ENCODE measurements at places on chromosomes 2 and 18.

DNA sequence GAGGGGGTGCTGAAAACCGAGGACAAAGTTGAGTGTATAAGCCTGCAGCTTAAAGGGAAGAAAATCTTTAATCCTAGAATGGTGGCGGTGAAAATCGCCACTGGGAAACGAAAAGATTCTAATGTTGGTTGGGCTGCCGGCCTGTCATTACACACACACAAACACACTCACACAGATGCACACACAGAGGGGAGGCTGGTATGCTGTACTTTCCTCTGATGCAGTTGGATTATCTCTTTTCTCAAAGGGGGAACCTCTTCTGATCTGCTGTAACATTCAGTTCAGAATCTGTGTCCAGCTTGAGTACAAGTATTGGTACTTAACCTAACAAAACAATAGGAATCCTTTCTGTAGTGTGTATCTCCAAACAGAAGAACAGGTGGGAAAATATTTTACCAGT lies 39.0 kb downstream of the ANXA4 start:
- no peak for DNase-seq

DNA sequence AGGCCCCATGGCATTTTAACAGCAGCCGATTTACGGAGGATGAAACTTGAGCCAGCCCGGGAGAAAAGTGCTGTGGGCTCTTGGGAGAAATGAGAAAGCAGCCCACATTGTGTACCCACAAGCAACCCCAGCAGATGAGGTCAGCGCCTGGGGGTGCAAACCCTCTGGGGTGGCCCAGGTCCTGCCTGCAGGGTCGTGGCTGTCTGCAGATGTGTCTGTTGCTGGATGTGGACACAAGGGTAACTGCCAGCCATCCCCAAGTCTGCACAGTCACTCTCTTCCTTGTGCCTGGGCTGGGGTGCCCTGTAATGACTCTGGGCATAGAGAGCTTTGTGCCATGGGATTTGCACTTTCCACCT lies 170.8 kb downstream of the PRKCE start:
- DNase-seq = no peak

DNA sequence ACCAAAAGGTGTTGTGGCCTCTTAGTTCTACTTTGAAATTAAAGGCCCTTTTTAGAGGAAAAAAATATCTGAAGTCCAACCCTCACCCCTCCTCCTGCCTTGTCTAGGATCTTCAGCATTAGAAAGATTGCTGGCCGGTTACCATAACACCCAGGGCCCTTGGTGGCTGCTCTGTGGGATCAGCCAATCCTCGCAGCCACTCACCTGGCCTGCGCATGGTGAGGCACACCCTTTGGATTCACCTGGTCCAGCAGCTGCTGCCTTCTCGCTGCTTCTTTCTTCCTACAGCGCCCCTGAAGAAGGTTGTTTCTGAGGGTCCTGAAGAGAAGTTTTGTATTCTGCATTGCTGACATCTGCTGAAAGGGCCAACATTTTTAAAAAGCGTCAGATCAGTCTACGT lies 25.2 kb downstream of the DYTN start:
- DNase-seq = no peak

- no peak for DNase-seq
Measured at GRCh38 chr18:74326231-74326630, 10.6 kb downstream of the C18orf63 start.

- no peak for DNase-seq
Measured at GRCh38 chr2:159106109-159106508, 137.7 kb downstream of the TANC1 start.

DNA sequence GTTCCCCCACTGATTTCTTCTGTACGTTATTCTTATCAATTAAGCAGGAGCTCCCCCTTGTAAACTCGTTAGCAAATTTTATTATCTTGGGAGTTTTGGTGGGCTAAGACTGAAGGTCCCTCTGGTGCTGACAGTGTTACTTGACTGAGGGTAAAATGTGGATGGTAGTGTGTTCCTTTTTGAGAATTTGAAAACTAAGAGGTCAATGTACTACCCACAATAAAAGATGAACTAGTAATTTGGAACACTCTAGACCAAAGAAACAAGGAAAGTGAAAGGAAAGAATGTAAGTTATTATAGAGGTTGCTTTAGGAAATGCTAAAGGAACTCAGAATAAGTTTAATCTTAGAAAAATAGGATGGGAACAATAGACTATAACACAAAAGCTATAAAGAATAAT lies 35.1 kb downstream of the YWHAQ start:
- DNase-seq = no peak

DNA sequence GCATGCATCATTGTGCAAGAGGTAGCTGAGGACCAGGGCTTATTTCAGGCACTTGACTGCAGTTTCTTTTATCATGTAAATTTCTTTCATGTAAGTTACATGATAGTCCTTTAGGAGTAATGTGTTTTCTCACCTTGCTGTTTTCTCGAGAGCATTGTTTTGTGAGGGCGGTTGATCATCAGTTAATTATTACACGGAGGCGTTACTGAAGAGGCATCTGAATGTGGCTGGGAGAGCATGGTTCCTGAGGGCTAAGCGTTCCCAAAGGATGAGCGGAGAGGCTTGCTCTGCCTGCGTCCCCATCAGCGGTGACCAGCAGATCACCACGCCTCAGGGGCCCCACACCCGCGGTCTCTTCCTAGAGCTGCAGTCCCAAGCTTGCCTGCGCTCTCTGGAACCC lies 156.1 kb upstream of the NFATC1 start:
- DNase-seq = no peak

DNA sequence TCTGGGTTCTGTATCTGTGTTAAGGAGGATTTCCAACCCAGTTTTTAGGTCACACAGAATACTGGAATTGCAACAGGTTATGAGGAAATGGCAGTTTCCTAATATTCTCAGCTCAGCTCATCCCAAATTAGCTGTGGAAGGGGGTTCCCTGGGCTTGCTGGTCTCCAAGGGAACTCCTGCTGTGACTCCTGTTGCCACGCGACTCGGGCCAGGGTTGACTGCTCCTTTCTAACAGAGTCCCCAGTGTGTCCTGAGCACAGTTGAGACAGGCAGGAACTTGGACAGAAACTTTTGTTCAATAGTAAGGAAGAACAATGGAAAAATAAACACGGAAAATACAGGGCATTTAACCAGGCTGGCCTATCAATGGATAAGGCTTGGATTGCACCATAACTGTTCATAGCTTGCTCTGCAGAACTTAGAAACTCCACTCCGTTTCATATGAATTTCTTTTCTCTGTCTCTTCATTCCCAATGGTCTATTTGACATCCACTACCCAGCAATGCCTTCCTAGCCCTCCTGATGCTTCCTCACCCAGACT lies 3.8 kb upstream of the ROCK2 start:
- DNase-seq = no peak

DNA sequence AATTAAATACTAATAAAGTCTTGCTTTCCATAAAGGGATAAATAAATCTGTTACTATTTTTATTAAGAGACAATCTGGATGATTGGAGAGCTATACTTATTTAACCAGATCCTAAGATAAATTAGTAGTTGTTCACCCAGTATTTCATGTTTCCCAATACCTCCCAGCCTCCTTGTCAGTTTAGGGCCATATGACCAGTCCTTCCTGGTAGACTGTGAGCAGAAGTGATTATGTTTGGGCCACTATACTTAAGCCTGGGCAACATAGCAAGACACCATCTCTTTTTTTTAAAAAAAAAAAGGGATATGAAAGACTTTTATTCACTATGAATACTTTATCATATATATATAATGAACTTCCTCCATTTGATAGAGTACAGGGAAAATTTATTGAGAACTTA lies 48.8 kb upstream of the PPM1B start:
- DNase-seq = no peak

- DNase-seq = no peak
Measured at GRCh38 chr2:226828191-226828590, 7.7 kb upstream of the RHBDD1 start.

DNA sequence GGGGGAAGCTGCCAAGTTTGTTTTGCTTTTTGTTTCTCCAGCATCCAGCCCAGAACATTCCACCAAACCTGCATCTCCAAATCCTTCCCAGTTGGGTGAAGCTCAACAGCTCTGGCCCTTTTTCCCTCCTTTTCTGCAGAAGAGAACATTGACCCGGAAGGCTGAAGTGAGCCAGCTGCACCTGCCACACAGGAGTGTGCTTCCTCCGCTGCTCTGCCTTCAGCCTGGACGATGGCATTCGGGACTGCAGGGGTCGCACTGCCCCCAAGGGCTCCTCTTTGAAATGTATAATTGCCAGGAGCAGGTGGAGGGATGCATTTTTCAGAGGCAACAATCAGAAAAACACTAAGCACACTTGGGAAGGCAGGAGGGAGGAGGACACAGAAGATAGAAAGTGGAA lies 41.8 kb downstream of the ST8SIA5 start:
- no peak for DNase-seq

DNA sequence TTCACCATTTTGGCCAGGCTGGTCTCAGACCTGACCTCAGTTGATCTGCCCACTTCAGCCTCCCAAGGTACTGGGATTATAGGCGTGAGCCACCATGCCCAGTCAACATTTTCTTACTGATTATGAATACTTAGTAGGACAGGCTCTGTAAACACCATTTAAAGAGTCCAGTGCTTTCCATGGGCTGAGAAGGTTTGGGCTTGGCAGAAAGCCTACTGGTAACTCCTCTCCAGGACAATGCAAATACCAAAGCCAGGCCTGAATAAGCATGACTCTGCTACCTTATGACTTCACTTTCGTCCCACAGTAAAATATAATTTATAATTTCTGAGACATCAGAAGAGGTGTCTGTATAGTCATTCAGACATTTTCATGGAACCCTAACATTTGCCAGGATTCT lies 60.2 kb upstream of the FAM117B start:
- DNase-seq = no peak

- DNase-seq = no peak
Measured at GRCh38 chr2:20662308-20662937, 4.5 kb upstream of the GDF7 start.

DNA sequence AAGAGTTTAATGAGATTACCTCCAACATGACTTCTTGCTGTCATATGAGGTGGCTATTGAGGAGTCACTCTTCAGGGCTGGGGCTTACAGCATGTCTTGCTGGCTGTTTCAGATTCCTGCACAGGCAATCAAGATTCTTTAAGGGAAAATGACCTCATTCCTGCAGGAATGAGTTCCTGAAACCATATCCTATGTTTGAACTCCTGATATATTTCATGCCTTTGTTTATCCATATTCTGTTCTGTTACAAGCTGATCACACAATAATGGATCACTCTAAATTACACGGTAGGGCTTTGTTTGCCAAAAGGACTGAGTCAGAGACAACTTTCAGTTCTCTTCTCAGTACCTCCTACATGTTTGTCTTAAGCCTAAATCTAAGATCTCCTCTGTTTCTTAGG lies 879.8 kb upstream of the PIK3C3 start:
- no peak for DNase-seq

GRCh38 chr2:28380219-28380618 lies 12.4 kb upstream of the FOSL2 start:
- no peak for DNase-seq

- no peak for DNase-seq
Measured at GRCh38 chr18:31274931-31275330, 43.0 kb upstream of the DSG1 start.

GRCh38 chr2:28661589-28662001 lies 90.0 kb upstream of the PPP1CB start:
- DNase-seq = peak; percentile 44

GRCh38 chr2:64063924-64064331 lies 44.7 kb upstream of the VPS54 start:
- DNase-seq = no peak

DNA sequence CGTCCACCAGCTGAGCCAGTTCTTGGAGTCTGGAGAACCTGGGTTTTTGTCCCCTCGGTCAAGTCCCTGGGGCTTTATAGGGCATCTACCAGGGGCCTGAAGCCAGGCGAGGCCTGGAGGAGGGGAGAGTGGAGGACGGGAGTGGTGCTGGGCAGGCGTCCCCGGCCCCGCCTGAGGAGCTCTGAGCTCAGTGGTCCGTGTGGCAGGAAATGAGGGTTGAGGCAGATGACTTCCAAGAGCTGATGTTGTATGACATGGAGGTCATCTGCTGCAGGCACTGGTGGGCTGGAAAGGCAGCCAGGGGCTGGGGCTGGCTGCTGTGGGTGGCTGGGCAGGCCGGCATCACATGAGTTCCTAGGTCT lies 118.5 kb upstream of the HS6ST1 start:
- DNase-seq = no peak

- no peak for DNase-seq
Measured at GRCh38 chr2:158969715-158970240, 1.3 kb downstream of the TANC1 start.

GRCh38 chr2:134206031-134206430 lies 47.8 kb upstream of the MGAT5 start:
- DNase-seq = no peak

GRCh38 chr2:73451263-73451972 lies 65.8 kb downstream of the ALMS1 start:
- DNase-seq = no peak

DNA sequence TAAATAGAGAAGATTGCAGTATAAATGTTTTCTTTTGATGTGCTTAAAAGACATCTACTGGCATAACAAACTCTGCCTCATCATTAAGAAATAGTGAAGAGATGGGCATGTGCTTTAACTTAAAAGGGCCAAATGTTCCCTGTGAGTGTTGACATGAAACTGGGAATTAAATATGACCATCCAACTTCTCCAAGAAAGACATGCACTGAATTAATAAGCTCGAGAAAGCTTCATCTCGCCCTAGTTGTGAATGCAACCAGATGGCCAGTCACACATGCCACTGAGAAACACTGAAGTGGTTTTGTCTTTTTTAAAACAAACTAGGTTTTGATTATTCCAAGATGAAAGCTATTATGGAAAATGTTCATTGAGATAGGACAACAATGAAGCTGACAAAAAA lies 479.2 kb downstream of the RIT2 start:
- DNase-seq = no peak

DNA sequence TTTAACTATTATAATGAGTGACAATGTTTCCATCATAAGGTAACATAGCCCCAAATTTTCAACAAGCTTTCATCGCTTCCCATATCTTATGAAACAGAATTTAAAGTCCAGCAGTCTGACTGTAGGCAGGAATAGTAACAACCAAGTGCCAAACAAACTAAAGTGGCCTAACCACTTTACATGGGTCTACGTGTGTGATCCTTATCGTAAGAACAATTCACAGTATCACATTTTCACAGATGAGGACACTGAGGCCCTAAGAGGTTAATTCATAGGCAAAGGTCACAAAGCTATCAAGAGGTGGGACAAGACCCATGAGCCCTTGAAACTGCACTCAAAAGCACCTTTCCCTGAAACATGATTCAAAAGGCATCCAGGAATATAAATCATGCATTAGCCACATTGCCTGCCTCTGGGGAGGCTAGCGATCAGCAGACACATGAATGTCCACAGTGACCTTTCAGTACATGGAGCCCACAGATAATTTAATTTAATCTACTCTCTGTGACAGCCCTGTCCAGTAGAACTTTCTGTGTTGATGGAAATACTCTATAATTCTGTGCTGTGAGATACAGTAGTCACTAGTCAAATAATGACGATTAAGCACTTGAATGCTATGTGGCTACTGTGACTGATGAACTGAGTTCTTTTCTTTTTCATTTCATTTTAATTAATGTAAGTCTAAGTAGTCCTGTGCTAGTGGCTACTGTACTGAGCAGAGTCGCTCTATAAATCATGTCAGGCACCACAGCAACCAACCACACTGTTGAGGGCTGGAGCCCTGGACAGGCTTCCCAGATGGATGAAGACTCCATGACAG lies 30.3 kb downstream of the KIDINS220 start:
- DNase-seq = no peak
